ENCODE measurements at places on chromosomes 2 and 18.

DNA sequence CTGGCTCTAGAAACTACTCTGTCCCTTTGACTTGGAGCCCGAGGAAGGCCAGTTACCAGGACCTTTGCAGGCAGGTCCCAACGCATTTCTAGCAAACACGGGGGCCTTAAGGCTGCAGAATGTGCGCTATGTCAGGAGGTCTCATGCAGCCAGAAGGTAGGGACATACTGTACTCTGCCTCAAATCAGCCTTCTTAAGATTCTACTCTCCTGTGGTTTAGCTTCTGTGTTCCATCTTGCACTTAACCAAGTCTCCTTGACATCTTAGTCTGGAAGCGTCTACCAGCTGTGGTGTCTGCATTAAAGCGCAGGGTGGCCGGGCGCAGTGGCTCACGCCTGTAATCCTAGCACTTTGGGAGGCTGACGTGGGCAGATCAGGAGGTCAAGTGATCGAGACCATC is 65.5 kb downstream of the STEAP3 start:
- DNase-seq, result no peak

- DNase-seq, result no peak
Measured at GRCh38 chr2:234305846-234306245, 191.0 kb downstream of the ARL4C start.

DNA sequence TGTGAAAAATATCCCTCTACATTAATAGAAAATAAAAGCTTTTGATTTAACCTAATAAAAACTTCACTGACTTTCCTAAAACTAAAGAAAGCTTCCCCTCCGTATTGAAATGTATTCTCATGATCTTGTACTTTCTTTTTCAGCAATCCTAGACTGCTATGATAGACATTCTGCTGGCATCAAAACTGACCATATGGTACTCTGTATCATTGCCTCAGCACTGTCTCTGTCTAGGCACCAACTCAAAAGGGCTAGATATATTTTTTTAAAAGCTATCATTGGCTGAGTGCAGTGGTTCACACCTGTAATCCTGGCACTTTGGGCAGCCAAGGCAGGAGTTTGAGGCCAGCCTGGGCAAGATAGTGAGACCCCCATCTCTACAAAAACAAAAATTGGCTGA is 32.9 kb downstream of the CDKL4 start:
- no peak for DNase-seq

DNA sequence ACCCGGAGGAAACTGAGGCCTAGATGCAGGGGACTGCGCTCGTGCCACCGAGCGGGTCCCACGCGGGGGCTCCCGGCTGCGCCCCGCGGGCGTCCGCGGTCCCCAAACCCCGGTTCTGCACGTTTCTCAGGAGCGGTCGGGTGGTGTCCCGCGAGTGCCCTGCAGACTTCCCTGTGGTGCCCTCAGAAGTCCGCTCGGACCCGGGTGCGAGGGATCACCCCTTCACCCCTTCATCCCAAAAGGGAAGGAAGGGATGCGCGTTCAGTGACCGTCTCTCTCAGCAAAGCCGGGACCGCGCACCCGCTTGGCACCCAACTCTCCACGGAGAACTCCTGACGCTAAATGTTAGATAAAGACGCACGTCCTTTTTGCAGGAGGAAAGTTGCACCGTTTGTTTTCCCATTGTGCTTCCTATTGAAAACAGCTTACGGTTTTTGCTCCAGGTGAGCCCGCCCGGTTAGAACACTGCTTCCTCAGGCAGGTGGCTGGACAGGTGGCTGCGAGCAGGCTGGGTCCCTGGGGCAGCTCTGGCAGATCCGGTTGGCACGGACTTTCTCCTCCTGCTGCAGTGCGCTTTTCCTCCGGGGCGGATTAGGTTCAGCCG is 779 bp downstream of the DGKD start:
- no peak for DNase-seq

All from stimulated activated CD8-positive, alpha-beta memory T cell treated with anti-CD3 and anti-CD28 coated beads, Interleukin-15, amount 100 ng/mL, for 24 hours (primary cell).